ENCODE measurements at places on chromosomes 5 and 9.
A peak's percentile ranks its signal among the peaks of the same experiment; 100 is the strongest.

GRCh38 chr5:143696921-143697320, 115.0 kb upstream of the HMHB1 start:
- no peak for DNase-seq

DNA sequence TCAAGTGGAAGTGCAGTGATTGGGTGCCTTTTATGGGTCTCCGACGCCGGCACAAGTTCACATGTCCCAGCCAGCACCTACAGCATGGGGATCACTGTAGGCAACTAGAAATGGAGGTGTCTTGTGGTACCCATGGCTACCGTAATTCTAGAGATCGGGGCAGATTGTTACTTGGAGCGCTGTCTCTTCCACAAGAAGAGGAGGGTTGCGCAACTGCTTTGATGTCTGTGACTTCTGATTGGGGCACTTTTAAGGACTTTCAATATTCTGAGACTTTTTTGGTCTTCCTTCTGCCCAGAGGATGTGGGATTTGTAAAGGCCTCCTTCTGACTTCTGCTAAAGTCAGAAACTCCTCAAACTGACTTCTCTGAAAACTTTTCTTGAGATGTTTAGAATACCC, 41.9 kb downstream of the GLRX start:
- DNase-seq: no peak

DNA sequence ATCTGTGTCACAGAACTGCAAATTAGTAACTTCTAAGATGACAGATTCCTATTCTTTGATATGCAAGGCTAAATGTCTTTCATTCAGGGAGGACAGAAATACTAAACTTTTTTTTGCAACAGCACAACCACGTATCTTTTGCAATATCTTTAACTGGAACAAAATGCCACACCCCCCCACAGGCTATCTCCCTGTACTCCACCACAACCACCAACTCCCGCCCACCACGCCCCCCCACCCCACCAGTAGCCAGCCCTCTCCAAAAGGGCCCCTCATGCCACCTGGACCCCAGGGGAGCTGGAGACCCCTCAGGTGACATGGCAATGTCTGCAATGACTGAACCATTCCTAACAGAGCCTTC, 131.8 kb downstream of the ROR2 start:
- DNase-seq: no peak

DNA sequence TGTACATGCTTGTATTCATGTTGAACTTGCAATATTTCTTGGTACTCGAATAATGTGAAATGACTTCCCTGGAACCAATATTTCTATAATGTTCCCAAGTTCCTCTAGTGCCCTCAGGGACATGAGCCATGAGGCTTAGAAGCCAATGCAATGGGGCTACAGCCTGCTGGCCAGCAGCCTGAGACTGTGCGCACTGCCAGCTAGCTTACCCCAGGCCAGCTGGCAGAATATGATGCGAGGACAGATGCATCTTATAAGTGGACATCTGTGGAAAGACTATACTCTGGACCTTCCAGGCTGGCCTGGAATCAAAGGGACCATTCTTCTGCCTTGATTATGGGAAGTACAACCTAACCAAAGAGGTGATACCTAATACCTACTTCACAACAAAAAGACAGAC, 1862.0 kb upstream of the ACO1 start:
- peak; percentile 48 for DNase-seq

DNA sequence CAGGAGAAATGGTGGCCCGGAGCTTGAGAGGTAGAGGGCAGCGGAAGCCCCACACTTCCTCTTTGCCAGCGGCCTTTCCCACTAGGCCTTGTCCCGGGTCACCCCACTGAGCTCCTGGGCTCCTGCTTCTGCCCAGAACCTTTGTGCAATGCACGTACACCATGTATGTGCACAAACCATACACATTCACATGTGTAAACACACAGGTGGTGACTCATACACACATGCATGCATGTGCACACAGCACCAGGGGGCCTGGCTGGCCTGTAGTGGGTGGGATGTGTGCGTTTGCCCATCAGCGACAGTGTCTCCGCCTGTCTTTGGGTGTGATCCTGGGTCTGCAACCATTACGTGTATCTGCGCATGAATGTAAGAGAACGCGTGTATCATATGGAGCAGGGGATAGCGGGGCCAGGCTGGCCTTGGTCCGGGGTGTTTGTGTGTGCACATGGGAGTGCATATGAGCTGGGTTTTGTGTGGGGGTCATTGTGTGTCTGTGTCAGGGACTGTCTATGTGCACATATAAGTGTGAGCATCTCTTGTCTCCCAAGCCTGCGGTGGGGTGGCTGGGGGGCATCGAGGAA, 43.7 kb downstream of the PSD2 start:
- peak; percentile 21 for DNase-seq

DNA sequence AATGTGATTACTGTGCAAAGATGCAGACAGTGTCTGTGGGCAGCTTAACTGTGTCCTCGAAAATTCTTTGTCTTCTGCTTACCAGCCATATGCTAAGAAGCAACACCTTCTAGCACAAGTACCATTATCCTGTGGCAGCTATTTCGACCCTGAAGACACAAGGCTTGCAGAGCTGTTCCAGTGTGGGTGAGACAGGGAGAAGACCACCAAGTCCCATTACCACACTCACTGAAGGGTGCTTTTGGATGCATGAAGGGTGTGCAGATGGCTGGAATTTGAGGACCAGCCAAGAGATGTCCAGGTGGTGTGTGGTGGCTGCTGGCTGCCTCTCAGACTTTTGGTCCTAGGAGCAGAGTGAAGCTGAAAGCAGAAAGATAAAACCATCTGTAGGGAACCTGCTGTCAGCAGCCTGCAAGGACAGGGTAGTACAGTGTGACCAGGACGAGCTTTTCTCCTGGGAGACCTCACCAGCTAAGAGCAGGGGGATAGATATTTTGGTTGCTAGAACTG, 161.8 kb downstream of the ICE1 start:
- DNase-seq: no peak

GRCh38 chr5:123286891-123287290, 136.3 kb downstream of the CEP120 start:
- DNase-seq: no peak

DNA sequence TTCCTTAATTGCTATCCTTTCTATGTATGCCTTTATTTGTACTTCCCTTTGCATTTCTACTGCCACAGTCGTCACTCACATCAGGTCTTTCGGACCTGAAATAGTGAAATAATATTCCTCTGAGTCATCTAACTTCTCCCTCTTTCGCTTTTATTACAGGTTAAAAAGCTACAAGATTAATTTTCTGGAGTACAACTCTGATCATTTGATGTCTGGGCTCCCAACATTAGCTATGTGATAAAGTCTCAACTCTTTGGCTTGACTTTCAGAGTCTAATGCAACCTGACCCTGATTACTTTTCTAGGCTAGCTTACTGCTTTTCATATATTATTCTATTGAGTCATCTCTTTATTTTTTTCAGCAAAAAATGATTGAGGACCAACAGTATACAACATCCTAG, 638.8 kb upstream of the WWC1 start:
- DNase-seq: no peak

GRCh38 chr9:98345011-98345410, 89.6 kb upstream of the TBC1D2 start:
- DNase-seq: no peak

DNA sequence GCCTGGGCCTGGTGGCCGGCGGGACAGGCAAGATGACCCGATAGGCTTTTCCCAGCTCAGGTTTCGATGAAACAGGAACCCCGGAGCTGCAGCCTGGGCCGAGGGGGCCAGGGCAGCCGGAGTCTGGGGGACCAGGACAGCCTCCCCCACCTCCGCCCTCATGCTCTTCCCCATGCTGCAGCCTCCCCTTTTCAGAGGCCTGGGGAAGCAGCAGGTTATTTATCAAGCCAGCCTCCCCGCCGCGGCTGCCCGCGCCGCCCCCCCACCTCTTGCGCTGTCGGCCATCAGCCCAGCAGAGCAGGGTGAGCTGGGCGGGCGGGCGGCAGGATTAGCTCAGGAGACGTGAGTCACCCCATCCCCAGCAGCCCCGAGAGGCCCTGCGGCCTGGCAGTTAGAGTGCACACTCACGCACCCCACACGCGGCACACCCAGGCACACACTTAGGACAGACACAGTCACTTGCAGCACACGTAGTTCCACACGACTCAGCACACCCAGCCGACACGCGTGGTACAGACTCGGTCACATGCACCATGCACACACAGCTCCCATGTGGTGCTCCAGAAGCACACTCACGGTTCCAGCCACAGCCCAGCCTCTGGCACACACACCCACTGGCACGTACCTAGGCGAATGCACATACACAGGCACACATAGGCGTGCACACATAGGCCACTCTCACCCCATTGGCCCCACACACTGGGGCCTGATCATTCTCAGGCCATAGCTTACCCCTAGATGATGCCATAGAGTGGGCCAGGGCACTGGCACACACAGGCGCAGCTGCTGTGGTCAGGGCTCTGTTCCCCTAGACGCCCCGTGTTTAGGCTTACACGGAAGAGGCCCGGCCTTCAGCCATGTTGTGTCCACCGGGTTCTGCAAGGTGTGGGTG, 13.0 kb downstream of the CXXC5 start:
- no peak for DNase-seq

GRCh38 chr5:167725741-167726140, 565.7 kb upstream of the WWC1 start:
- DNase-seq: no peak

DNA sequence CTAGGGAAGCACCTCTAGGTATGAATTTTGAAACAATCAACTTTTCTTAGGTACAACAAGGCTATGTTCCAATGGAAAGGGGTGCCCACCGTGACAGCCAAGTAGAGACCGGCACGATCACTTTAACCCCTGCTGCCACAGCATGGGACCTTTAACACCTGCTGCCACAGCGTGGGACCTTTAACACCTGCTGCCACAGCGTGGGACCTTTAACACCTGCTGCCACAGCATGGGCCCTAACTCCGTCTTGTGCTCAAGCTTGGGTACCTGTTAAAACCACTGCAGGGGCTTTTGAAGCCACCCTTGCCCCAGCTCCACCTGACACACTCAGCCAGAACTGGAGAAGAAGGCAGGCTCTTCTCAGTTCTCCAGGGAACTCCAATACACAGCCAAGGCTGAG, 18.2 kb upstream of the MXD3 start:
- peak; percentile 6 for DNase-seq

DNA sequence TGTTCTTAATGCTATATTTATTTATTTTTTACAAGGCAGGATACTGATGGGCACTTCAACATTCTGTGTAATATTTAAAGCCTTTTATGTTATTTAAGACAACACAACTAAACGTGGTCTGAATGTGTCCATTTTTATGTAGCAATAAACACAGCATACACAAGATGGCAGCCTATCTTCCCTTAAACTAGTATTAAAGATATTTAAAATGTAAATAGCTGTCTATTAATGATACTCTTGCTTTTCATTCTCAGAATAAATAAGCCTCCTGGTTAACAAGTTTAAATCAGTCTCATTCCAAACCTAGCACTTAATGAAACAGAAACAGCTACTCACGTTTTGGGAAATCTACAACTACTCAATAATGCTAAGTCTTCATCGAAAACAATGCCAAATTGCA, 315.7 kb downstream of the MCTP1 start:
- no peak for DNase-seq

DNA sequence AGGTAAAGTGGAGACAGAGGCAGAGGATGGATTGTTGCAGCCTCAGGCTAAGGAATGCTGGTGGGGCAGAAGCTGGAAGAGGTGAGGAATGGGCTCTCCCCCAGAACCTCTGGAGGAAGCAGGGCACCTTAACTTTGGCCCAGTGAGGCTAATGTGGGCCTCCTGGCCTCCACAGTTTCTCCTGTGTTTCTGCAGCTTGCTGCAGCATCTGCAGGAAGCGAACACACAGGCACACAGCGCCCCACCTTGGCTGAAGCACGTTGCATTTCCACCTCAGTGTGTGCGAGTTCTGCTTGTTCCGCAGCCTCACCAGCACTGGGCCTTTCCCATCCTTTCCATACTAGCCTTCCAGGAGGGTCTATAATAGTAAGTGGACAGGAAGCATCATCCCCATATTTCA, 27.2 kb upstream of the ASS1 start:
- no peak for DNase-seq

GRCh38 chr5:15442193-15442570, 57.8 kb upstream of the FBXL7 start:
- no peak for DNase-seq

GRCh38 chr9:27468462-27469110, 55.5 kb upstream of the IFNK start:
- DNase-seq: no peak

GRCh38 chr9:4740388-4740637, 689 bp downstream of the AK3 start:
- DNase-seq: no peak

DNA sequence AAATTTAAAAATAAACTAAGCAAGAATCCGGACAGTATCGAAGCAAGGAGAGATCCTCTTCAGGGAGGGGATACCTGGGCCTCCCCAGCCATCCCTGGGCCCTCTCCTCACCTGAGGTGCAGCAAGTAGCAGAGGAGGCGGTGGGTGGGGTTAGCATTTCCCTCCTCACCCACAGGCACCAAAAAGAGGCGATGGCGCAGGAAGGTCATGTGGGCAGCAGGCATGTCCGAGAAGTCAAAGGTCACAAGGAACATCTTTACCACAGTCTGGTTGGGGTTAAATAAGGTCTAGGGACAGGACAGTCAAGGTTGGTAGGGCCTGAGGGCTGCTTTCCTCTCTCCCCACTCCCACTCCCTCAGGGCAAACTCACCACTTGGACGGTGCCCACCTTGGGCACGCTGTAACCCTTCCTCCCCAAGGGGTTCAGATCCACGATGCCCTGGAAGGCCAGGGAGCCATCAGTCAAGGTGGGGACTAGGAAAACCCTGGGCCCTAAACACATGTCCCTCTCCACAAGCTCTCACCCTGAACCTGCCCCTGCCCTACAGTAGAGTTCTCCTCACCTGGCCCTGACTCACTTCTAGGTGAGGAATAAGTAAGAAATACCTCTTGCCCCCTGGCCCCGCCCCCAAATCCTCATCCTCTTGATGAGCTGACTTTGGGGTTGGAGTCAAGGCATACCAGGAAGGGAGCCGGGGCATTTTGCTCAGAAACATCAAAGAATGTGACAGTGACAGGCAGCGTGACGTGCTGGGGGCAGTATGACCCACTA, 2.8 kb upstream of the STOML2 start:
- DNase-seq: no peak

GRCh38 chr5:40033009-40033408, 608.2 kb upstream of the DAB2 start:
- DNase-seq: no peak

GRCh38 chr9:36739373-36740116, 166.8 kb downstream of the MELK start:
- DNase-seq: peak; percentile 16

DNA sequence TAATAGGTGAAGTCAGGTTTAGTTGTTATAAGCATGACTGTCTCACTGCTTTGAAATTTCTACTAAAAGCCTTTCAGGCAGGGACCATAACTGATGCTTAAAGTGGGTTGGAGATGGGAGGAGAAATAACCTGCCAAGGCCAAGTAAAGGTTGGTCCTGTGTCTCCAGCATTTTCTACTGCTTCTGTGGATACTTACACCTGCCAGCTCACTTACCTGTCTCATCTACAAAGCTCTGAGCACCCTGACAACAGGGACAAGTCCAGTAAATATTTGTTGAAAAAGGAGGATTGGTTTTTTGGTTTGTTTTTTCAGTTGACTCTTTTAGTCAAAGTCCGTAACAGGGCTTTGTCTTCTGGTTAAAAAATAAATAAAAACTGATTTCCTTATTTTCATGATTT, 38.6 kb downstream of the GRAMD2B start:
- DNase-seq: no peak

GRCh38 chr5:108481355-108481931, 99.5 kb upstream of the FBXL17 start:
- no peak for DNase-seq
